Activated CD8-positive, alpha-beta memory T cell treated with anti-CD3 and anti-CD28 coated beads for 4 hours (primary cell): ENCODE measurements at places on chromosomes 3 and 15.

GRCh38 chr3:34724916-34725499 is 914.3 kb upstream of the ARPP21 start:
- DNase-seq, result no peak

GRCh38 chr3:196813903-196814302 is 53.8 kb upstream of the SENP5 start:
- no peak for DNase-seq

DNA sequence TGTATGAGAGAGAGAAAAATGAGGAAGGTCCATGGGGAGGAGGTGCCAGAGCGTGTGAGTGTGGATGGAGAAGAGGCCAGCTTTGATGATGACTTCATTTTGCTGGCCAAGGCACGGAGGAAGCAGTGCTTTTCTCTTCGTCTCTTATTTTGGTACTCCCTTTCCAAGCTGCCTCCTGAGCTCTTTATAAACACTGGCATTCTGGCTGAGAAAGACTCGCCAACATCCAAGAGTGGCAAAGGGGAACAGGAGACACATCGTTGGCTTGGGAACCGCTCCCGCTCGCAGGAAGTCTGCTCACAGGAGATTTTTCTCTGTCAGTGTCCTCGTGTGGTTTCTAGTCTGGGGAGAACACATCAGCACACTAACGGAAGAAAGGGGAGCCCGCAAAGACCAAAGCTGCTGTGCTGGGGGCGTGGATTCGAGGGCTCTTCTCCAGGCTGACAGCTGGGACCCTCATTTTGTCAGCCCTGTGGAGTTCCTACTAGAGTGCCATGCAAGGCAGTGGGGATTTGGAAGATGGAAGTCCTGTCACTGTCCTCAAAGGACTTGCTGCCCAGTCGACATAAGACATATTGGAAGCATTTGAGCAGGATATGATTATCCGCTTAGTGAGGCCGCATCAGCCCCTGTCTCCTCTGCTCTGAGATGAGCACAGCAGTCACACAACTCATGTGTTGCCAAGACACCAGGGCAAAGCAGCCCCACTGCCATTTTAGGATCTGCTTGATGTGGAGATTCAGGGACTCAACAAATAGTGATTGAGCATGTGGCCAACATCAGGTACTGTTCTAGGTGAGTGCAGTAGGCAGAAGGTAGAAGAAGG is 8.0 kb upstream of the SEMA4B start:
- no peak for DNase-seq

- DNase-seq, result no peak
These were observed 29.5 kb downstream of the CORO2B start for GRCh38 chr15:68608206-68608843.

DNA sequence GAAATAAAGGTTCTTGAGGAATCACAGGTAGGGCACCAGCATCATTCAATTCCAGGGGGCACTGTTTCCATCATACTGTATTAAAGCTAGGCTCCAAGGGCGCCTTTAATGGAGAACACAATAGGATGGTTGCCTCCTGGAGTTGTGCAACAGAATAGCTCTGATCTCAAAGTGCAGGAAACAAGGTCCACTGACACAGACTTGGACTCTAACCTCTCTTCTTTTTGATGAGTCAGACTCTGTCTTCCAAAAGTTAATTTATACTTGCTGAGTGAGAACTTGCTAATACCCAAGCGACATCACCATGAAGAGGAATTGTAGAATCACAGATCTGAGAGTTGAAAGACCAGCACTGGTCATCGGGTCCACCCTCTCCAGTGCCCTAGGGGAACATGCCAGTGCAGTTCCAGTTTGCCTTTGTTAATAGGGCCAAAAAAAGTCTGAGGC is 94.4 kb upstream of the PHLDB2 start:
- no peak for DNase-seq

- no peak for DNase-seq
These were observed 625.8 kb downstream of the OTOL1 start for GRCh38 chr3:162122405-162122804.

- no peak for DNase-seq
These were observed 353.2 kb upstream of the PROK2 start for GRCh38 chr3:72137865-72138861.

DNA sequence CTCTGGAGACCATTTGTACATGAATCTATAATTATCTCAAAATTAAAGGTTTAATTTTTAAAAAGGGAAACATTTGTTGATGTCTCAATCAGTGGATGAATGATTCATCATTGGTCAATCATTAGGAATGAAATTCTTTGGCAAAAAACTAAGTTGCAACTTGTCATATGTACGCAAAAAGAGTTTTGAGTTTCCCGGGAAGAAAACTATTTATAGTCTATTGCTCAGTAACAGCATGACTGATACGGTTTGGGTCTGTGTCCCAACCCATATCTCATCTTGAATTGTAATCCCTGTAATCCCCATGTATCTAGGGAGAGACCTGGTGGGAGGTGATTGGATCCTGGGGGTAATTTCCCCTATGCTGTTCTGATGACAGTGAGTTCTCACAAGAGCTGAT is 765.8 kb upstream of the ROBO1 start:
- DNase-seq, result no peak

DNA sequence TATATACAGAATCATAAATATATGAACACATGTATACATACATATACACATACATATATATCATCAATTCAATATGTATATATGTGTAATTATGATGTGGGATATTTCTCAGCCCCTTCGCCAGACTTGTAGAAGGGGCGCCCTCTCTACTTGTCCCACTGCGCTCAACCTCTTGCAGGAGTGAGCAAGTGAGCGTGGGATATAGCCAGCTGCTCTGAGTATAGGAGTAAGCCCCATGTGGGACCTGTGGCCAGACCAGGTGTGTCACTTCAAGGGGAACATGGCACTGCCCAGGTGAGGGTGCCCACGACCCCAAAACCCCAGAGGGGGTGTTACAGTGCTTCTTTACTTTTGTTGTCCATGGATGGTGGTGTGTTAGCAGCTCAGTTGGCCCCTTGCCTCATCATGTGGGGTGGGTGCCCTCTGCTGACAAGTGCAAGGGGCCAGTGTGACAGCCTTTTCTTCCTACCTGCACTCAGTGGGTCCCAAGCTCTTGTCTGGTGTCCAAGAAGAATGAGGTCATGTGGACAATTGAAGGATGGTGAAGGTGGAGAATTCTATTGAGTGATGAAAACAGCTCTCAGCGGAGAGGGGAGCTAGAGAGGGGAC is 304.1 kb downstream of the UNC13C start:
- no peak for DNase-seq

- no peak for DNase-seq
These were observed 4.1 kb downstream of the SV2B start for GRCh38 chr15:91104111-91104510.

DNA sequence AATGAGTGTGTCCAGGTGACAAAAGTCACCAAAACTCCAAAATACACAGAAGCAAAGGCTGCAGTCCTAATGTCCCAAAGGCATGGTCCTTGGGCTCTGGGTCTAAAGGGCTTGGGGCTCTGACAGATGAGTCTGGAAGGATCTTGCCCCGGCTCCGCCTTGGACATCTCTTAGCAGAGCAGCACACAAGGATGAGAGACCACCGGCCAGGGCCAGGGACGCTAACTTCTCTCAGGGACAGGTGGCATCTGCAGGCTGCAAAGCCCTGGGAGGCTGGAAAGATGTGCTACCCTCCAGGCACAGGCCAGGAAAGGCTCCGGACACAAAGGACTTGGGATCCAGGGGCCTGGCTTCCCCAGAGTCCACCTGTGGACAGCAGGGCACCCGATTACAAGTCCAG is 14.1 kb upstream of the SHISA5 start:
- no peak for DNase-seq

DNA sequence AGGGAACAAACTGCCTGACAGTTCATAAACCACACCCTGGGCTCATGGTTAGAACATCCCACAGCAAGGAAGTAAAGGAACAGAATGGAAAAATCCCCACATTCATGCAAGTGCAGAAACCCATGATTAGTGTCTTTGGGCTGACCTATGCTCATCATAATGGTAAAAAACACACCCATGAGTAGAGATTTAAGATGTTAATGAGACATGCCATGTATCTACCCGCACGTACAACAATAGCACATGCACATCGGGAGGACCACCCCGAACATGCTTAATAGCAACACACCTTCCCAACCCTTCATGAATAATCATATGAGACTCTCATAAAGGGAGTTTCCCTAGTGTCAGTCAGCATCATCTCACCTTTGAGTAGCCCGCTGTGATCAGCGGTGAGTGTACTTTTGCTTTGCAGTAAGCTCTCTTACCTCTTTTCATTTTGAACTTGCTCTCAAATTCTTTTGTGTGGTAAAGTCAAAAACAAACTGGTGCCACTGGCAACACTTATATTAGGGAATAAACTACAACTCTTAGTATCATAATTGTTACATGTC is 23.2 kb downstream of the ZBED2 start:
- no peak for DNase-seq

DNA sequence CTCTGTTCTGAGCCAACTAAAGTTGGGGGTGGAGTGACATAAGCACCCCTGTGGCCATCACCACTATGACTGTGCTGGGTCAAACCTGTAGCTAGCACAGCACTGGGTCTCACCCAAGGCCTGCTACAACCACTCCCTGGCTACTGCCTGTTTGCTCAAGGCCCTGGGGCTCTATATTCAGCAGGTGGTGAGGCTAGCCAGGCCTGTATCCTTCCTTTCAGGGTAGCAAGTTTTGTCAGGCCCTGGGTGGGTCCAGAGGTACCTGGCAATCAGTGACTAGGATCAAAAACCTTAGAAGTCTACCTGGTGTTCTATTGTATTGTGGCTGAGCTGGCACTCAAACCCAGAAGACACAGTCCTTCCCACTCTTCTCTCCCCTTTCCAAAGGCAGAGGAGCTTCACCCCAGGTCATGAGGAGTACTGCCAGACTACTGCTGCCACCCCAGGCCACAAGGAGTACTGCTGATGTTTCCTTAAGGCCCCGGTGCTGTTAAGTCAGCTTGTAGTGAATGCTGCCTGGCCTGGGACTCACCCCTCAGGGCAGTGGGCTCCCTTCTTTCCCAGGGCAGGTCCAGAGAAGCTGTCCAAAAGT is 170.8 kb downstream of the IGSF11 start:
- no peak for DNase-seq

DNA sequence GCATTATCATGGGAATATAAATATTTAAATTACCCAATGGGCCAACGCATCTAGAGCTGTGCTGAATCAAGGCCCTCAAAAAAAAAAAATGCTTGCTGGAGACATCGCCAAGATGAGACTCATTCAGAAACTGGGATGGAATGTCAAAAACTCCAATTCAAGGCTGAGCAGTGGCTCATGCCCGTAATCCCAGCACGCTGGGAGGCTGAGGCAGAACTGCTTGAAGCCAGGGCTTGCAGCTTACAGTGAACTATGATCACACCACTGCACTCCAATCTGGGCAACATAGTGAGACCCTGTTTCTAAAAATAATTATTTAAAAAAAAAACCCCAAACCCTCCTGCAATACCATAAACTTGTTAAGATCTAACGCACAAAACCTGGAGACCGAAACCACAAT is 3.1 kb upstream of the CACNA1D start:
- DNase-seq, result no peak

- no peak for DNase-seq
These were observed 69.8 kb upstream of the ARL8B start for GRCh38 chr3:5052247-5052646.

DNA sequence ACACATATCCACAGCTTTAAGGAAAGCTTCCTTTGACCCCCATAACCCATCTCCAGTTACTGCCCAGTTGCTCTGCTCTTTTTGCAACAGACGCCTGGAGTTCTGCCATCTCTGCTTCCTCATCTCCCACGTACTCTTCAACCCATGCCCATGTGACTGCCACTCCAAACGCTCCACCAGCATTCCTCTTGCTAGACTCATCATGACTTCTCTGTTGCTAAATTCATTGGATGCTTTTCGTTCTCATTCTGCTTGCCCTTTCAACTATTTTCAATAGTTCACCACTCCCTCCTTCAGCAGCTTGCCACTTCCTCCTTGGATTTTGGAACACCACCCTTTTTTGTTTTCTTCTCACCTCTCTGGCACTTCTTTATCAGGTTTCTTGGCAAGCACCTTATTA is 2.7 kb upstream of the KNSTRN start:
- no peak for DNase-seq
